ENCODE measurements at places on chromosomes 12 and 14.

- peak; percentile 64 for DNase-seq
These were observed 25.9 kb downstream of the SSH1 start for GRCh38 chr12:108831309-108831991.

GRCh38 chr12:11978726-11979384 lies 91.9 kb upstream of the BCL2L14 start:
- no peak for DNase-seq

DNA sequence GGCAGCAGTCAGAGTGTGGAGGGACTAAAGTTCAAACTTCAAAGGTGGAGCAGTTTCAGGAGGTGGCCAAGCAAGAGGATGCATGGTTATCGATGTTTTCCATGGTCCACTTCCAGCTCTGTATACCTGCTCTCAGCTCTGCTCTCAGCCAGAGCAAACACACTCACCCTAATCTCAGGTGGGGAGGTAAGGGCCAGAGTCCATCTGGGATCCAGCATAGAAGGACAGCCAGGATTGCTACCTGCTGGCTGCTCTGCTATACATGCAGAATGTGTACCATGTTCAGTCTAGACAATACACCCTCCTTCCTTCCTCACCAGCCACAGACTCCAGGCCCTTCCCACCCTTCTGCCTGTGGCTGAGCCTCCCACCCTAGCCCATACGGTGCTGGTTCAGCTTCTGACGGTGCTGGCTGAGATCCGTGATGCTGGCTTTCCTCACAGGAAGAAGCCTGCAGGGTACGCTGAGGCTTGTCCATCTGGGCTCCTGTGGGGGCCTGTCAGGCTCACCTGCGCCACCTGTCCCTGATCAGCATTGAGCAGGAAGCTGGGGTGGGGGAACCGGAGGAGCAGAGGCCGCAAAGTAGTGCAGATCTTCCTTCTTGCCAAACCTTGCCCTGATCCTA lies 2.4 kb downstream of the CBLN3 start:
- DNase-seq: no peak

GRCh38 chr12:106819991-106820390 lies 45.5 kb downstream of the RIC8B start:
- no peak for DNase-seq

- no peak for DNase-seq
These were observed 92.6 kb upstream of the SFSWAP start for GRCh38 chr12:131618303-131618658.

- no peak for DNase-seq
These were observed 11.4 kb downstream of the SLC15A5 start for GRCh38 chr12:16266085-16266484.

DNA sequence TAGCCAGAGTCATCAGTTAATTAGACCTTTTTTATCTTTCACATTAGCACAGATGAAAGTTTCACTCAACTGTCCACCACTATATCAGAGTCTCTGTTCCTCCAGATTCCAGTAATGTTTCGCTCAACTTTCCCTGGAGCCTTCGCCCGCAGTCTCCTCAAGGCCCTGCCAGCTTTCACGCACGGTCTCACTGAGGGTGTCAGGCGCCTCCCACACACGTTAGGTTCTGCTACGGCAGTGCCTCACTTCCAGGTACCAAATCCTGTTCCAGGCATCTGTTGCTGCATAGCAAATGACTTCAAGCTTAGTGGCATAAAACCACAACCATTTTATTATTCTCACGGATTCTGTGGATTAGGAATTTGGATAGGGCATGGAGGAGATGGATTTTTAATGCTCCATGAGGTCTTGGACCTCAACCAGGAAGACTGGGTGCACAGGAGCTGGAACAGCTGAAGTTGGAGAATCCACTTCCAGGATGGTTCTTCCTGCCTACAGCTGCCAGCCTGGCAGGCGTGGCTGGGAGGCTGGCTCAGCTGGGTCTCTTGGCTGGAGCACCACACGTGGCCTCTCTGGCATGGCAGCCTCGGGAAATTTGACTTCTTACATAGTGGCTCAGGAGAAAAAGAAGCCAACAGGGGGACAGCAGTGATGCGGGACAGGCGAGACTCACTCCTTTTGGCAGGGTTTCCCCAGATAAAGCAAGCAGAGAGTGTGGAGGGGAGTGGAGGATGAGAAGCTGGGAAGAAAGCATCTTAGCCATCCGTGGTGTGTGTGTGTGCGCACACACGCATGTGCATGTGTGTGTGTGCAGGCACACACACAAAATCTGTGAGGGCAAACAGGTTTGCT lies 21.3 kb upstream of the BCDIN3D start:
- no peak for DNase-seq

DNA sequence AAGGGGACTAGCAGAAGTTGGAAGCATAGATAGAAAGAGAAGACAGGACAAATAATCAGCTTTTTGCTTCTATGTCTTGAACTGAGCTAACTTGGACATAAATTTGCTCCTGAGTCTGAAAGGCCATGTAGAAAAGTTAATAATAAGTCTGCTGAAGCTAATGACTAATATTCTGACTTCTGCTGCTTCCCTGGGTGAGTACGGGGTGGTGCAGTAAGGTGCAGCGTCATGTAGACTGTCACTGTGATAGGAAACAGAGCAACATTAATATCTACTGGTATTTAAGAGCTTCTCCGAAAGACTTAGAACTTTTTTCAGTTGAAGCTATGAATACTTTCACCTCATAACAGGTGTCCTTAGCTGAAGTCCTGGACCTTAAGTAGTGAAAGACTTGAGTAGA lies 34.1 kb upstream of the CPM start:
- DNase-seq: no peak

- DNase-seq: no peak
These were observed 465.8 kb downstream of the APAF1 start for GRCh38 chr12:99110868-99111267.

- DNase-seq: peak; percentile 77
These were observed 2.6 kb downstream of the ITPK1 start for GRCh38 chr14:93112891-93113677.

DNA sequence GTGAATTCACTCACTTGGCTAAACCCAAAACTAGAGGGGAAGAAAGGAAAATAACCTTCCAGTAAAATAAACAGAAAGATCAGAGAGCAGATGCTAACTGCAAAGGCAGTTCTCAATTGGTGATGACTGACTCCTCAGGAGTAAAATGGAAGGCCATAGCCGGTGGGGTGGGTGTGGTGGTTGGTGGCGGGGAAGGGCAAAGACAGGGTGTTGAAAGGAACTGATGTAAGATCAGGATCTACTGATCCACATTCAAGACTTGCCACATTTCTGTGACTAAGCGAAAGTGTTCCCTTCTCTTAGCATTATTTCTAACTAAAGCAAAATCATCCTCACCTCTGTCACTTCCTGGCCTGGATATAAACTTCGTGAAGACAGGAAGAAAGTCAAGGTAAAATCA lies 26.3 kb upstream of the TC2N start:
- no peak for DNase-seq

GRCh38 chr12:131046813-131047788 lies 93.4 kb downstream of the ADGRD1 start:
- peak; percentile 53 for DNase-seq

- no peak for DNase-seq
These were observed 31.4 kb downstream of the TMEM233 start for GRCh38 chr12:119624966-119625365.

DNA sequence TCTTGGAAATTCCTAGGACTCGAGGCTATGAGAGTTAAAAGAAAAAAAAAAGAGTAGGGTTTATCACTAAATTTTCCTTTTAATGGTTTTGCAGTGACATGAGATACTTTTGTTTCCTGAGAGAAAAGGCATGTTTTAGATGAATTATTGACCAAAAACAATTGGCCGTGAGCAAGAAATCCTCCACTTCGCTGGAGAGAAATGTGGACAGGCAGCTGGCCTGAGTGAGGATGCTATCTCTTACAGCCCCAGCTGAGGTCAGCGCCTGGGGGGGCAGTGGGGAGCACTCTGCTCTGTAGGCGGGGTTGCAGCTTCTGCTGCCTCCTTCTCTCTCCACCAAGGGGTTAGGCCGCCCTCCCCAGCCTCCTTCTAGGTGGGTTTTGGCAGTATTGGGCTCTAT lies 54.7 kb downstream of the PRIMA1 start:
- DNase-seq: no peak

DNA sequence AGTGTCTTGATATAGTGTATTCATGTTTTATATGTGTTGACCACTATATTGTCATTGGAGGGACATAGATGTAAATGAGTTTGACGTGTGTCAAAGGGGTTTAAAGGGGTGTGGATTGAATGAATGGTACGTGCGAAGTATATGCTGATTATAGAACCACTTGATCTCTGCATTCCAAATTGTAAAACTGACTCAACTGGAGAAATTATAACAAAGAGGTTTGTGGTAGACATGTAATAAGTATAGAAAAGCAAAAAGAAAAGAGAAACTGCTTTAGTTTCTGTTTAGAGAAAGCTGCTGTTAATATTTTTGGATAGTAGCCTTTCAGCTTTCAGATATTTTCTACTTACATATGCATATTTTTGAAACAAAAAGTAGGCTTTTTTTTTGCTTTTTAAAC lies 8.9 kb upstream of the MYRFL start:
- DNase-seq: peak; percentile 17

DNA sequence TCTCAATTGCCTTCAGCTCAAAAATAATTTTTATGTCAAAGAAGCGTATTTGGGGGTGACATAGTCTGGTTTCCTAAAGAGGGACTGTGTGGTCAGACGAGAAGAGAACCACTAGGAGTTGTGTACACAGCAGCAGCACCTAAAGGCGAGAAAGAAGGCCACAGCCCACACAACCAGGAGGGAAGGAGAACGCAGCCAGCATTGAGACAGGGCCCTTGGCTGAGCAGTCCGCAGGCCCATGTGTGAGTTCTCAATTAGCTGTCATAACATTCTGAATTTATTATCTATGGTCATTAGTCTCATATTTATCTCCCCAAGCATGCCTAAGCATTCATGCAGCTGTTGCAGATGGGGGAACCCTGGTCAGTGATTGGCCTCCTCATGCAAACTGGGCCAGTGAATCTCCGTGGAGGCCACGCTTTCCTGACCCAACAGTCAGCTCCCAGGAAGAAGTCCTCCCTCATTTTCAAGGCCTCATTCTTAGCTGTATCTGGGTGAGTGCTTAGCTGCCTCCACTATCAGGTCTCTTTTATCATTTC lies 81.2 kb upstream of the ATF7IP start:
- DNase-seq: peak; percentile 46
